CMK (cell line): ENCODE measurements at places on chromosomes 2 and 18.

DNA sequence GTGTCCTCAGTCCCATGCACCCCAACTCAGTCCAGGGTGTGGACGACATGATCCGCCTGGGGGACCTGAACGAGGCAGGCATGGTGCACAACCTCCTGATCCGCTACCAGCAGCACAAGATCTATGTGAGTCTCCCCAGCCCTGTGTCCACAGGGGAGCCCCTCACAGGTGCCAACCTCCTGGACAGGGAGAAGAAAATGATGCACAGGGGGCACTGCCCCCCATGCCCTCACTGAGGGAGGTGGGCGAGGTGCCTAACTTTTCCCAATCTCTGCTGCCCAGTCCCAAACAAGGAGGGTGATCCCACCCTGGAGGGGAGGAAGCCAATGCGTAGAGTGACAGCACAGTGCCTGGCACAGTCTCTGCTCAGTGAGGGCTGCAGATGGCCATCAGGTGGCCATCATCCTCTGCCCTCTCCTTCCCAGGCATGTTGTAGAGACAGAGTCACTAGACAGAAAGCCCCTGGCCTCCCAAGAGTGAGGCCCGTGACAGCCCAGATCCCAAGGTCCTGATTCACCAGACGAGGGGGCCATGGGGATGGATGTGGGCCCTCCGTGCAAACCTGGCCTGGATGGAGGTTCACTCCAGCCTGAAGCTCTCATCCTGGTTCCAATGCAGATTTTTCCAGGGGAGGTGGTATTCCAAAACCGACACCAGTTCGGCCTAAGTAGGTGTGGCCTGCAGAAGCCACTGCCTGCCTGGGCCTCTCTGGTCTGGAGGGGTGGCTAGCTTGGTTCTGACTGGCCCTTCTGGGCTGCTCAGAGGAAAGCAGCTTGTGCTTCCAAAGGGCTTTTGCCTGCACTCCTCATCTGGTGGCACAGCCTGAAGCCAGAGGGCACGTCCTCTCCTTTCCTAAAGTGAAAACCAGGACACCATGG is 30.0 kb downstream of the MYO7B start:
- no peak for DNase-seq

- no peak for DNase-seq
Measured at GRCh38 chr2:85181134-85181631, 48.0 kb downstream of the TCF7L1 start.

GRCh38 chr2:231191896-231192872 is 6.2 kb upstream of the ARMC9 start:
- no peak for DNase-seq

DNA sequence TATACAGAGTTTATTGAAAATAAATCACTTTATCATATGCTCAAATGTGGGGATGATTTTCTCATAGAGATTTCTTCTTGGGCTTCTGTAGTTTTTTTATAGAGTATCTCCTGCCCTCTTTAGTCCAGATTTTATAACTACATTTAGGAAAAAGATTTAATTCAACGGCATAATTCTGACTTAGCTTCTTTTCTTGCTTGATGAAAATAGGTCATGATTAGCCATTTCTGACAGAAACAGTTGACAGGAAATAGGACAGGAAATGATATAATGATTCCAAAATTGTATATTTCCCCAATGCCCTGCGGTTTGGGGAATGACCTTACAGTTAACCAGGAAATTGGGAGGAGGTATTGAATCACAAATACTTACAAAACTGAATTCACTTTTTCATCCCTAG is 1531.9 kb upstream of the ACVR2A start:
- DNase-seq: no peak

- no peak for DNase-seq
Measured at GRCh38 chr2:44894058-44894457, 47.4 kb upstream of the SIX3 start.

DNA sequence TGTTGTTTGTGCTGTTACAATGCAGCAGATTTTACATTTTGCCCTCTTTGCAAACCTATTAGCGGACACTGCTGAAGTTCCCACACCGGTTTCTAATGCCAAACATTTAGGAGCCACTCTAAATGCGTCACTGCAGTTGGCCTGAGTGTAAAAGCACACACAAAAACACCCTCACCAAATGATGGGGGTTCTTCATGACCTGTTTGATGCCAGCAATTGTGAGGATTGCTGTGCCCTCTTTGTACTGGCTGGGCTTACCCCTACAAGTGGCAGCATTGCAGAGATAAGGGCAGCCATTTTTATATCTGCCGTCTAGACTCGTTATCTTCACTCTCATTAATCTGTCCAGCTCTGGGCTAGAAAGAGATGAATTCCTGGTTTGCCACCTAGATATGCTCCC is 85.3 kb downstream of the NRP2 start:
- DNase-seq: no peak

DNA sequence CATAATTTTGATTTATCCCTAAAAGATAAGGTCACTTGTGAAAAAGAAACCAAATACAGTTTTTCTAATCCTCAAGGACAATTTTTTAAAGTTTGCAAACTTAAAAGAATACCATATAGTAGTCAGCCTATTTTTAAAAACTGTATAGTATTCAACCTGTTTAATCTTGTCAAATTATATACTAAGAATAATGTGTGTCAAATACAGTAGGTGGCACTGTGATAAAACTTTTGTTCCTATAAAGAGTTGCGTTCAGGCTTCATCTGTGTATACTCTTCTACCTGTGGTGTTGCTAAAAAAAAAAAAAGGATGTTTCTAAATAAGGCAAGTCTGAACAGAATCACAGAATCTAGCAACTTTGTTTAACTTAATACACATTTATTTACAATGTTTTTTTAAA is 68.6 kb downstream of the CCDC138 start:
- DNase-seq: no peak

- no peak for DNase-seq
Measured at GRCh38 chr2:165924946-165925345, 28.6 kb downstream of the TTC21B start.

DNA sequence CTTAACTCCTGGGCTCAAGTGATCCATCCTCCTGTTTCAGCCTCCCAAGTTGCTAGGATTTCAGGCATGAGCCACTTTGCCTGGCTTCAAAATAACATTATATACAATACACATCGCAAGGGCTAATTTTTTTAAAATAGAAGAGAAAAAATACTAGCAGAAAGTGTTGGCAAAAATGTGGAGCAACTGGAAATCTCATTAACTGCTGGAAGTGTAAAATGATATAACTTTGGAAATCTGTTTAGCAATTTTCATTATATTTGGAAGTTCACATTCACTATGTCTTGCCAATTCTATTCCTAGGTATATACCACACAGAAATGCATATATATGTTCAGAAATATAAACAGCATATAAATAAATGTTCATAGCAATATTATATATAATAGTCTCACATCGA is 55.1 kb upstream of the ZBTB14 start:
- no peak for DNase-seq

- DNase-seq: no peak
Measured at GRCh38 chr2:208147759-208148158, 1.8 kb upstream of the CRYGB start.

DNA sequence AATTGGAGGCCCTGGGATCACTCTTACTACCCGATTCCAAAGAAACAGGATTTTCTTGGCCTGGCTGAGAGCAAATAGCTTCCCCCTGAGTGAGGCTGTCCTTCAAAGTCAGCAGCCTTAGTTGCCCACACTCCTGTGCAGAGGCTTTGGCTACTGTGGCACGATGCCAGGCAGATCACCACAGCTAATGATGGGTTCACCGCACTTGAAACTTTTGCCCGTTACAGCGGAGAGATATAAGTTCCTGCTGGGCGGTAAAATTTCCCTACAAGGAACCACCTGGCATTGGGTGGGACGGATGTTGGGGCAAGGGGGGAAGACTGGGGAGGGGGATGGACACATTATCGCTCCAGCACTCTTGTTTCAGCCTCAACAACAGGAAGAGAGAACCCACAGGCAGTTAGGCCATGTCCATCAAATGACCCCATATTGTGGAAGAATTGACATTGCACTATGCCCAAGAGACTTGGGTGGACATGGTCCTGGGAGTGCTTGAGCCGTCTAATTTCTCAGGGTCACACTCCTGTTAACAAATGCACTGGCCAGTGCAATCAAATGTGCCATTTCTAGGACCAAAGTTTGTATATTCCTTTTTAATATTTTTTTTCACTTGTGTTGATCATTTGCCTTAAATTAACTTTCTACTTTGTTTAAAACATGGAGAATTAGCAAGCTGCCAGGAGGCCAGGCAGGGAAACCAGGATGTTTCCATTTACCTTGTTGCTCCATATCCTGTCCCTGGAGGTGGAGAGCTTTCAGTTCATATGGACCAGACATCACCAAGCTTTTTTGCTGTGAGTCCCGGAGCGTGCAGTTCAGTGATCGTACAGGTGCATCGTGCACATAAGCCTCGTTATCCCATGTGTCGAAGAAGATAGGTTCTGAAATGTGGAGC is 4.4 kb downstream of the IL1B start:
- peak; percentile 92 for DNase-seq

GRCh38 chr18:79199691-79200374 is 130.6 kb downstream of the ATP9B start:
- no peak for DNase-seq

GRCh38 chr18:37844209-37844970 is 278.8 kb upstream of the CELF4 start:
- DNase-seq: no peak

- no peak for DNase-seq
Measured at GRCh38 chr2:28480403-28481049, 15.3 kb upstream of the PLB1 start.

DNA sequence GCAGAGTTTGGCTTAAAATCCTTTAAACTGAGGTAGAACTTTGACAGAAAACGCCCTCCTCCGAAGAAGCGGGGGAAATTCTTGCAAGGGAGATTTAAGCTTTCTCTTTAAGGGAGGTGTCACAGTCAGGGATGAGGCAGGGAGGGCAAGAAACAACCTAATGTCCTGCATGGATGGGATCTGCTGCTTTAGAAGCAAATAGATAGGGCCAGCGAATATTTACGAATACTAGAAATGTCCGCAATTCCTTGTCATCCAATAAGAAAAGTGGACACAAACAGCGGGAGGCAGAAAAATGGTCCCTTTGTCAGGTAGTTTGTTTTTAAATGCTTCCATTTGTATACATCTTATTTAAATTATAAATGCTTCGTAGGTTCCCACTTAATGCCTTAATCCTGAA is 12.0 kb downstream of the MEIS1 start:
- no peak for DNase-seq

- DNase-seq: no peak
Measured at GRCh38 chr2:150144546-150145298, 342.7 kb downstream of the RND3 start.

DNA sequence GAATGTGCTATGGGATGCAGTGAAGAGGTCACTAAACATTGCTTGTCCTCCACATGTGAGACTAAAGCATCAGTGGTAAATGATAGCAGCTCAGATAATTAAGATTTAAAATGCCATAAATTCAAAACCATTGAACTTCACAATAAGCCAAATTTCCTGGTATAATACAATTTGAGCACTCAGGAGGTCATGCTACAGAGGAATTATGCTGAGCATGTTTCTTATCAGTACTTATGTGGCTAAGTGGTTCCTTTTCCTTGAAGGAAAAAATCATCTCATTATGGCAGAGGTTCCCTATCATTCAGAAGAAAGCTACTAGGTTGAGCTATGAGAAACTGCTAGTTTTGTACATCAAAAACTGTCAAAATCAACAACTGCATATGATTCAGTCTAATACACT is 156.6 kb downstream of the AGPS start:
- peak; percentile 34 for DNase-seq

DNA sequence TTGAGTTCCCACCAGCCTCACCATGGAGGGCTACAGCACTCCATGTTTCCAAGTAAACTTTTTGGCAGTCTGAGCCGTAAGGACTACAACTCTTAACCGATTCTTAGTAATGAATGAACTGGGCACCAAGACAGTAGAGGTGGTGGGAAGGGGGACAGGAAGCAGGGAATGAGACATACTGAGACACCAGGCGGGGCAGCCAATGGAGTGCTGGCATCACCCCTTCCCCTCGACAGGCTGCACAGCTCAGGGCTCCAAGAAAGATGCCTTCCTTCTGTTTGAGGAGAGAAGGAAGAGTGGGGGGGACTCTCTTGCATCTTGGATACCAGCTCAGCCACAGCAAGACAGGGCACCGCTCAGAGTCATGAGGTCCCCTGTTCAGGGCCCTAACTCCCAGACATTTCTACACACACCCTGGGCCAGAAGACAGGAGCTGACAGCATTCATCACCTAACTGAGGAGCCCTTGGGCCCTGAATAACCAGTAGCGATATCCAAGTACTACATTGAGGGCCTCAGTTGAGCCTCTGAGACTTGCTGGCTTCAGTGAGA is 45.2 kb downstream of the USP34 start:
- DNase-seq: no peak

DNA sequence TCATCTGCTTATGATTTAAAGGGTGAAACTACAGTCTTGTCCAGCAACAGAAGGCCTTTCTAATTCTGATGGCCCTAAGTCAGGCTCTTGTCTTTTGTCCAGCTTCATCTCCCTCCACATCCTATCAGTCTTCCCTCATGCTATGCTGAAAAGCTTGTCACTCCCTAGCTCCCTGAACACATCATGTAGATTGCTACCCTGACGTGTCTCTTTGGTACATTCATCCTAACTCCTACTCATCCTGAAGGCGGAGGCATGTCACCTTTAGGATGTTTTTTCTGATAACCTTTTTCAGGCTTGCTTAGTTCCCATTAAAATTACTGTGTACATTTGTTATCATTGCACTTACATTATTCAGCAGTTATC is 78.4 kb upstream of the ARL5A start:
- DNase-seq: no peak

GRCh38 chr2:73078457-73079411 is 7.2 kb upstream of the SFXN5 start:
- no peak for DNase-seq

GRCh38 chr18:50709193-50709592 is 110.6 kb downstream of the MRO start:
- no peak for DNase-seq
